ENCODE measurements at places on chromosomes 4 and X.

GRCh38 chr4:143882892-143883291, 22.5 kb downstream of the GYPE start:
- no peak for DNase-seq

DNA sequence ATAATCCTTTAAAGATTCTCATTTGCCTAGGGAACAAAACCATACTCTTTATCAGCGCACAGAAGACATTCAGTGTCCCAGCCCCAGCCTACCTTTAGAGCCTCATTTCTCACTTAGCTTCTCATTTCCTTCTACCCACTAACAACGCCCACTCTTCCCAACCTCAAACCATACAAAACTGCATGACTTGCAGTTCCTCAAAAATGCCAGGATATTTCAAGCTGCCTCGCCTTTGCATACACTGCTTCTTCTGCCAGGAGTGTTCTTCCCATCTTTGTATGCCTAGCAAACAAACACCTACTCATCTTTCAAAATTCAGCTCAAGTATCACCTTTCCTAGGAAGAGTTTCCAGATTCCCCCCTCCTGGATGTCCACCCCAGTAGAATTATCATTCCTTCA, 129.9 kb upstream of the ADGRL3 start:
- no peak for DNase-seq

- no peak for DNase-seq
Observed at GRCh38 chr4:6701371-6701770, 7.7 kb downstream of the S100P start.

GRCh38 chr4:94486372-94486801, 34.6 kb downstream of the PDLIM5 start:
- DNase-seq, result no peak

DNA sequence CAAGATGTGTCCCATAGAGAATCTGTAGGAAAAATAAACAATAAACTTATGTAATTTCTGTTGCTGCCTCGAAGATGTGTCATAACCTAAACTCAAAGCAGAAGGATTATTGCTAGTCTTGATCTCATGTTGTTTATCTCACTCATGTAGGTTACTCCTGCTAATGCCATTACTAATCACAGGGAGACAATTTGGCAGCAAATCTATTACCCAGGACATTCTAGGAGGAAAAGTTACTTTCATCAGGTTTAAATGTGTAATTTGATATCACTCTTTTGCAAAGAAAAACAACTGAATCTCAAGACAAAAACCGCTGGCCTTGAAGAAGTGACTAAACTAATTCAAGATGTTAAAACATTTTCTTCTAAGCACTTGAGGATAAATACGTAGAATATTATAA, 34.0 kb downstream of the LDOC1 start:
- no peak for DNase-seq

All from stimulated activated CD8-positive, alpha-beta memory T cell treated with anti-CD3 and anti-CD28 coated beads, Interleukin-7, amount 100 ng/mL, for 24 hours (primary cell).